ENCODE measurements at places on chromosomes 7 and 10. TPM values are rescaled to one million over a fixed set of nuclear protein-coding genes. Genes with fewer than 3 reads are reported as not detected.

The MSMB gene
- not detected for total RNA-seq

DNA sequence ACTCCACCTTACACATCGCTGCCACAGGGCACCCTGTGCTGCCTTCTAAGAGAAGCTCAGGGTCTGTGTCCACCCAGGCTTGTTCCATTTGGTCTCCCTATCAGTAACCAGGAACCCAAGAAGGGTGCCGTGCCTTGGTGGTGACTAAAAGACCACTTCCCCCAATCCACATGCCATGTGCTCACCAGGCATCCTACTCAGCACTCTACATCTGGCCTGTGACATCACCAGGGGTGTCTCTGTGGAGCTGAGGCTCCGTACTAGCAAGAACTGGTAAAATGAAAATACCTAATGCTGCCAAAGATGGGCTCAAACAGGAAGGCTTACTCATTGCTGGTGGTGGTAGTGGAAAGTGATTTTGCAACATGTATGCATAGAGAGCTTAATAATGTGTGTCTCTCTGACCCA lies 19.0 kb upstream of the C10orf71 start:
- H3K4me1 ChIP-seq = no peaks in the 10 kb centered on the region
- peaks cover 4% of the 10 kb centered on the region for H3K27me3 ChIP-seq
- H3K4me3 ChIP-seq = no peak overlapping the region
- DNase-seq = no peak
- no peak overlapping the region for H3K27ac ChIP-seq

DNA sequence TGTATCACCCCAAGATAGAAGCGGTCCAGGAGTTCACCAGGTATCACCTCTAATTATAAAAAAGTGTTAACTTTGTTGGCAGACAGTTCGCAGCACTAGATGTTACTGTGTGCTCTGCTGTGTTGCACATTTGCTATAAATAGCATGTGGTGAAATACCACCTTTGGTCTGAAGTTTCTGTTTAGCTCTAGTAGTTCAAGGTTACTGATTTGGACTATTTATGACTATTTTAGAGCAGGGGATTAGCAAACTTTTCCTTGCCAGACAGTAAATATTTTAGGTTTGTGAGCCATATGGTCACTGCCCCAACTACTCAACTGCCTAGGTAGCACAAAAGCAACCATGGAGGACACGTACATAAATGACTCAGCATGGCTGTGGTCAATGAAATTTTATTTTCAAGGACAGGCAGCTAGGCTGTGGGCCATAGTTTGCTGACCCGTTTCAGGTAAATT lies 16.5 kb downstream of the DENND10 start:
- H3K4me3 ChIP-seq = no peak overlapping the region
- peaks cover 37% of the 10 kb centered on the region for H3K36me3 ChIP-seq
- no peaks in the 10 kb centered on the region for H3K27me3 ChIP-seq
- no peak overlapping the region for H3K27ac ChIP-seq

DNA sequence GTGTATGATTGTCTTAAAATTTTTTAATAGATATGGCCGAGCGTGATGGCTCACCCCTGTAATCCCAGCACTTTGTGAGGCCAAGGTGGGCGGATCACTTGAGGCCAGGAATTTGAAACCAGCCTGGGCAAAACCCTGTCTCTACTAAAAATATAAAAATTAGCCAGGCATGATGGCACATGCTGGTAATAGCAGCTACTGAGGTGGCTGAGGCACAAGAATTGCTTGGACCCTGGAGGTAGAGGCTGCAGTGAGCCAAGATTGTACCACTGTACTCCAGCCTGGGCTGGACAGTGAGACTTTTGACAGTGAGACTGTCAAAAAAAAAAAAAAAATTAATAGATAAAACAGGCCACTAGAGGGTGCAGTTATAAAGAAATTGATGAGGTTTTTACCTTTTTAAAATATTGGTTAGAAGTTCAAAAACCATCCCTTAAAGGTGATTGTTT lies 20.5 kb downstream of the NOM1 start:
- H3K4me1 ChIP-seq = no peaks in the 10 kb centered on the region
- no peak overlapping the region for H3K27ac ChIP-seq
- H3K36me3 ChIP-seq = peaks cover 13% of the 10 kb centered on the region
- H3K4me3 ChIP-seq = no peak overlapping the region
- DNase-seq = no peak

DNA sequence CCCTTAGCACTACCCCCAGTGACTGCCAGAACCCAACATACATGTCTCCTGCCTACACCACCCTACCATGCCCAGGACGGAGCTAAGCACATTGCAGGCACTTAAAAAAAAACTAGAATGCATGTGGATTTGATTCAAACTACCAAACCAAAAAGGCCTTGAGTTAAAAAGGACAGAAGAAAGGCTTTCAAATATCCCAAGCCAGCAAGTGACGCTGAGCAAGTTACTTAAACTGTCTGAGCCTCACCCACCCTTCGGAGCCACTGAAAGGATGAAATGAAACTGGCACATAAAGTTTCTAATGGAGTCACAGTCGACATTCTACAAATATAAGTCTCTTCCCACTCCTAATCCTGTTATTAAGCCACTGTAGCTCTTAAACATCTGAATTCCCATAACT lies 1.8 kb downstream of the CPXM2 start:
- no peak overlapping the region for H3K4me3 ChIP-seq
- no peak for DNase-seq
- H3K4me1 ChIP-seq = no peaks in the 10 kb centered on the region
- no peak overlapping the region for H3K27ac ChIP-seq

Data from osteocyte (in vitro differentiated cells).